ENCODE measurements at places on chromosomes 12 and 14.

DNA sequence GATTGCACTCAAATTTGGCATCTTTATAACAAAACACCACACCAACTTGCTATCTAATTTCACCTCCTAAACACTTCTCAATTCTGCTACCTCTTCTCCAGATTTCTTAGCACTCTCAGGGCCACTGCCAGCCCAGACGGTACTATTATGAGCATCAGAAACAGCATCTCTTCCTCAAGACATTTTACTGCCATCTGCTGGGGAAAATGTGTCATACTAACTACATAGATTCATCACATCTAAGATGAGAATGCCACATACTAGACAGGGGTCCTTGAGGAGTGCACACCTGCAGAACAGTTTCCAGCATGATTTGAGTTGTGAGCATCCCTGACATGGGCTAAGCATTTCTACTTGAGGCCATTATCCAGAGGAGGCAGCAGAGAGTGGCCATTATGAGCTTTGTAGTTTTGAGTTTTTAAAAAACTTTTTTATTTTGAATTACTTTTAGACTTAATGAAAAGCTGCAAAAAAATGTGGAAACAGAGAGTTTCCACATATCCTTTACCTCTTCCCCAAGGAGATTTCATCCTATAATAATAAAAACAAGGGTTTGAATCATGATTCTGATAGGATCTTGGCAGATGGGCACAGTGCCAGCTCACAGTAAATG is 15.1 kb upstream of the GRIP1 start:
- DNase-seq = no peak

DNA sequence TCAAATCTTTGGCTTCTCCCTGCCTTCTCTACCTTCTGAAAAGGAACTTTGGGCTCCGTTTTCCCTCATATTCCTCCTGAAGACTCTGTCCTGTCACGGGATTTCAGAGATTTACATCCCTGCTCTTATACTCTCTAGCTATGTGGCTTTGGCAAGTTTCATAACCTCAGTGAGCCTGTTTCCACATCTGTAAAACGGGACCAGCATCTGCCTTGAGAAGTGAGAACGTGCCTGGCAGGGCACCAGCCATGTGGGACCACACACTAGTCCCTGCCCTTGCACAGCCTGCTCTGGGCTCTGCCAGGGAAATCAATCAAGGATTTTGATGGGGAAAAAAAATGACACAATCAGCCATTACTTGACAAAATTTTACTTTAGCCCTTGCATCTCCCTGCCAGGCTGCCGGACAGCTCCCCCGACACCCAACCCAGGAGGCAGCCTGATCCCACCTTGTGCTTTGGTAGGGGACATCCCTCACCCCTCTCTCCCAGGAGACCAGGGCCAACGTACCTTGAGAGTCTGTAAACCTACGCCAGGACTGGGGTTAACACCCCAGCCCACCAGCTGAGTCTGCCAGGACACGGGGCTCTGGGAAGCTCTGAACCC is 8.5 kb downstream of the PHETA1 start:
- no peak for DNase-seq

GRCh38 chr14:99736603-99737371 is 52.7 kb downstream of the CYP46A1 start:
- DNase-seq = no peak

GRCh38 chr14:49581209-49582112 is 4.7 kb downstream of the RPS29 start:
- no peak for DNase-seq

- no peak for DNase-seq
Measured at GRCh38 chr14:89516173-89516572, 99.1 kb upstream of the FOXN3 start.

DNA sequence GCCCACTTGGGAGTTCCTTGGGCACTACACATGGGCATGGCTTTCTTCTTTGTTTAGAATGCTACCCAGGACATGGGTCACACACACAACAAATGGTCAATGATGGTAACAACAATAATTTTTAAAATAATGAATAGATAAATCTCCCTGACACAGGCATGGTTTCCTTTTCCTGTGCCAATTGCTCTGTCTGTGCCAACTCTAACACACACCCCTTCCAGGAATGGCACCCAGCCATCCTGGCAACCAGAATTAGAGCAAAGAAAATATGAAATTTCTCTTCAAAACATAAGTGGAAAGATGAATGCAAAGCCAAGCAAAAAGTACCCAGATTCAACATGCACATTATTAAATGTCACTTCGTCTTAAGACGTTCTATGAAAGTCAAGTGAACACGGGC is 104.9 kb upstream of the SOX5 start:
- no peak for DNase-seq

All from NCI-H2081 treated with DMSO at 0.1 percent for 48 hours (cell line).